ENCODE measurements at places on chromosomes 7 and 10.

- no peak for DNase-seq
- no peaks in the 10 kb centered on the region for H3K27me3 ChIP-seq
- peaks cover 12% of the 10 kb centered on the region for H3K4me1 ChIP-seq
- no peaks in the 10 kb centered on the region for H3K36me3 ChIP-seq
- H3K27ac ChIP-seq: peak overlapping the region; percentile 17
Observed at GRCh38 chr10:114810926-114811325, 10.7 kb upstream of the FHIP2A start.

GRCh38 chr10:122363311-122363710, 11.2 kb upstream of the PLEKHA1 start:
- H3K27me3 ChIP-seq: peaks cover 55% of the 10 kb centered on the region
- no peaks in the 10 kb centered on the region for H3K4me1 ChIP-seq
- H3K4me3 ChIP-seq: no peak overlapping the region
- no peak for DNase-seq

DNA sequence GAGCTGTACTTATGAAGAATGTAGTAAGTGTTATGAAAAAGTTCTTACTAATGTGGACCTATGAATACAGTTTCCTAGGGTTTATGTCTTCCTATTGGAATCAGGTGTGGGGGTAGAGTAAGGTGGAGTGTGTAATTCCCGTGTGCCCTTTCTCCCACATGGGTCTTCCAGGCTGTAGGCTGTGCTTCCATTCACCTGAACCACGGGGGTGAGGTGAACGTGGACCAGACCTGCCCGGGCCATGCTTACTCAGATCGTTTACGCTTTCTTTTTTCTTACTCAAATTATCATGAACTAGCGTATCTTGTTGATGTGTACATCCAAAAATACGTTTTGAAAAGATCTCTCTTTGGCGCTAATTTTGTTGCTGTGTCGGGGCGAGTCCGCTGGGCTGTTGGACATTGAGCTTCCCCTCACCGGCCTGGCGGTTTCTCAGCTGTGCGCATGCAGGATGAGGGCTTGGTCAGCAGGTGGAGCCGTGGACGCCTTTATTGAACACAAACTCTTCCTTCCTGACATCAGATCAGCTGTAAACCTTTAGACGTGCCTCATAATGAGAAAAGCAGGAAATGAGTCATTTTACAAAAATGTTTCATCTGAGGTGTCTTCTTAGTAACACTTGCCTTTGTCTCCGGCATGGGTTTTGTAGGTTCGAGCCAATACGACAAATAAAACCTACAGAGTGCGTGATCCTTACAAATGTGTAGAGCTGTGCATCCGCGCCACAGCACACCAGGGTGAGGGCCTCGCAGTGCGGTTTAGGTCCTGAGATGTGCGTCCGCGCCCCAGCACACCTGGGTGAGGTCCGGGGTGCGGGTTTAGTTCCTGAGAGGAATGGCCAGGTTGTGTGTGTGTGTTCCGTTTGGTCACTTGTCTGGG, 53.8 kb downstream of the WDR37 start:
- no peak overlapping the region for H3K4me3 ChIP-seq
- H3K27ac ChIP-seq: peak overlapping the region; percentile 81
- H3K27me3 ChIP-seq: no peaks in the 10 kb centered on the region
- peaks cover 13% of the 10 kb centered on the region for H3K4me1 ChIP-seq
- DNase-seq: peak; percentile 17

DNA sequence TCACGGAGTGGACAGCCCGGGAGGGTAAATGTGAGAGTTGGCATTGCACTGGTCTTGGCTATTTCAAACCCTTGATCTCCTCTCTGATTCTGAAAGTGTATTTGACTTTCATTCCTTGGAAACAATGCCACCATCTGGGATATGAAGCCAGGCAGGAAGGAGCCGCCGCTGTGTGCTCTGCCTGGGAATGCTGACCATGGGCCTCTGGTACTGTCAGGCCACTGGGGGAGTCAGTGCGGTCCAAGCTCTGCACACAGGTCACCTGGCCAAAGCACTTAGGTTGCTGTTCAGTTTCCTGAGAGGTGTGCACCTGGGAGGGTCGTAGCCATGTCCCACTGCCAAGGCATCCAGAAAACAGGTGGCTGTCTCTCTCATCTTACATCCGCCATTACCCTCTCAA, 68.5 kb upstream of the SHH start:
- H3K4me3 ChIP-seq: no peak overlapping the region
- no peak overlapping the region for H3K27ac ChIP-seq
- no peaks in the 10 kb centered on the region for H3K36me3 ChIP-seq

DNA sequence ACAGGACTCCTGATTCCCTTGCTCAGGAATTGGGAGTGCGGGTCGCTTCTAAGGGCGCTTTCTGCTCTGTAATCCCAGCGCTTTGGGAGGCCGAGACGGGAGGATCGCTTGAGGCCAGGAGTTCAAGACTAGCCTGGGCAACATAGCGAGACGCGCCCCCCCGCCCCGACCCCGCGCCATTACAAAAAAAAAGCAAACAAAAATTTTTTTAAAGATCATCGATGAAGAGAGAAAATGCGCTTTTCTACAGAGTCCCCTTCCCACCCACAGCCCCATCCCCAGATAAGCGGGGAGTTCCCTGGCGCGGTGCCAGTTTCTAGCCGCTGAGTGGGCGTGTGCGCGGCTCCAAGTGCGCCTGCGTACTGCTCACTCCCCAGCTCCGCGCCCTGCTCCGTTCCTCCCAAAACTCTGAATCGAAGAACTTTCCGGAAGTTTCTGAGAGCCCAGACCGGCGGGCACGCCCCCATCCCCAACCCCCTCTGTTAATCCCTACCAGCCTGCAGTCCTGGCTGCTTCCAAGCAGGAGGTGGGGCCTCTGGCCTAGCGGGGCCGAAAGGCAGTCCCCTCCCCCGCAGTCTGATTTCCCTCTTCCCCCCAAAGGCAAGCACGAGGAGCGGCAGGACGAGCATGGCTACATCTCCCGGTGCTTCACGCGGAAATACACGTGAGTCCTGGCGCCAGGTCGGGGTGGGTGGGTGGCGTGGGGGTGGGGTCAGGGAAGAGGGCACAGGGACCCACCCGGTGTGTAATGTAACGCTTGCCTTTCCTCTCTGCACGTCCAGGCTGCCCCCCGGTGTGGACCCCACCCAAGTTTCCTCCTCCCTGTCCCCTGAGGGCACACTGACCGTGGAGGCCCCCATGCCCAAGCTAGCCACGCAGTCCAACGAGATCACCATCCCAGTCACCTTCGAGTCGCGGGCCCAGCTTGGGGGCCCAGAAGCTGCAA, 1.0 kb downstream of the HSPB1 start:
- H3K27me3 ChIP-seq: no peaks in the 10 kb centered on the region
- no peaks in the 10 kb centered on the region for H3K36me3 ChIP-seq
- H3K4me1 ChIP-seq: peaks cover 5% of the 10 kb centered on the region
- peak overlapping the region; percentile 92 for H3K27ac ChIP-seq
- H3K4me3 ChIP-seq: peak overlapping the region; percentile 87

- H3K36me3 ChIP-seq: no peaks in the 10 kb centered on the region
- H3K27me3 ChIP-seq: peaks cover 45% of the 10 kb centered on the region
- no peak overlapping the region for H3K27ac ChIP-seq
- H3K4me3 ChIP-seq: no peak overlapping the region
- no peak for DNase-seq
- no peaks in the 10 kb centered on the region for H3K4me1 ChIP-seq
Observed at GRCh38 chr10:78782441-78782840, 286.3 kb upstream of the ZMIZ1 start.

DNA sequence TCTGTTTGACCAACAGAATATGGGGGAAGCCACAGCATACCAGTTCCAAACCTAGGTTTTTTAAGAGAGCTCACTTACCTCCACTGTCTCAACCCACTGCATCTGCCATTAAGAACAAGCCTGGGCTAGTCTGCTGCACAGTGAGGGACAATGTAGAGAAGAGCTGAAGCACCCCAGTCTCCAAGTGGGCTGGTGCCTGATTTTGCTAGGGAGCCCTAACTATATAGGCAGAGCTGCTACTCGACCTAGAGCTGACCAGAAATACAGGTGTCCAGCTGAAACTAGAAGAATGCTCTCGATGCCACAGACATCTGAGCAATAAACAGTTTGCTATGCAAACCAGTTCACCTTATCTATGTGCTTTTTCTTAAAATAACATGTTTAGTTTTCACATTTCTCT, 106.9 kb upstream of the BET1 start:
- no peaks in the 10 kb centered on the region for H3K36me3 ChIP-seq
- peaks cover 4% of the 10 kb centered on the region for H3K4me1 ChIP-seq
- H3K4me3 ChIP-seq: no peak overlapping the region
- H3K27ac ChIP-seq: peak overlapping the region; percentile 75

DNA sequence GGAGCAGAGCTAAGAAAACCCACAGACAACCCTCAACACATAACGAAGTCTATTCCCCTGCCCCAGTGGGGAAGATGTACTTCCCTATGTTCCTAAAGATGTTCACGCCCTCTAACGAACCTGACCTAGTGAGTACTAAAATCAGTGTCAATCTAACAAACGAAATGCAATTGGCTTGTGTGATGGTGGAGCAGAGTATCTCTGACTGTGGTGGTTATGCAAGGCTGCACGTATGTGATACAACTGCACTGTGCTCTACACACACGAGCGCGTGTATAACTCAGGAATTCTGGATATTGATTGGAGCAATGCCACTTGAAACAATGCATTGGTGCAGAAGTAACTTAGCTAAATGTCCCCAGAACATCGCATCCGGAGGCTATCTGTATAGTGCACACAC, 1.3 kb downstream of the ANKRD16 start:
- H3K4me3 ChIP-seq: peak overlapping the region; percentile 94
- H3K27me3 ChIP-seq: no peaks in the 10 kb centered on the region
- DNase-seq: no peak
- H3K36me3 ChIP-seq: peaks cover 5% of the 10 kb centered on the region
- H3K27ac ChIP-seq: no peak overlapping the region
- H3K4me1 ChIP-seq: peaks cover 39% of the 10 kb centered on the region

- DNase-seq: no peak
- H3K36me3 ChIP-seq: no peaks in the 10 kb centered on the region
- H3K27me3 ChIP-seq: no peaks in the 10 kb centered on the region
- H3K4me3 ChIP-seq: peak overlapping the region; percentile 74
- peaks cover 11% of the 10 kb centered on the region for H3K4me1 ChIP-seq
- H3K27ac ChIP-seq: peak overlapping the region; percentile 81
Observed at GRCh38 chr7:66099551-66100407, 14.9 kb upstream of the CRCP start.

DNA sequence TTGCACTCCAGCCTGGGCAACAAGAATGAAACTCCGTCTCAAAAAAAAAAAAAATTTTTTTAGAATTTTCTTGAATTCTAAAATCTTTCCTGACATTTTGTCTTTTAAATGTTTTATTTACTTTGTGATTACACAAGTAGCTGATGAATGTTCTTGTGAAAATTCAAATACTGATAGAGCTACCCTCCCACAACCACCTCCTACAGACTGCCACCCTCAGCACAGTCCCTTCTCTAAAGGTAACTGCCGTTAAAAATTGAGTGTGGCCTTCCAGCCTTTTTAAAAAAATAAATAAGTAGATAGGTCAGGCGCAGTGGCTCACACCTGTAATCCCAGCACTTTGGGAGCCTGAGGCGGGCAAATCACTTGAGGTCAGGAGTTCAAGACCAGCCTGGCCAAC, 15.1 kb downstream of the ENO4 start:
- no peak overlapping the region for H3K4me3 ChIP-seq
- DNase-seq: no peak
- H3K27ac ChIP-seq: no peak overlapping the region
- no peaks in the 10 kb centered on the region for H3K27me3 ChIP-seq

- H3K4me1 ChIP-seq: peaks cover 52% of the 10 kb centered on the region
- H3K27ac ChIP-seq: no peak overlapping the region
- no peaks in the 10 kb centered on the region for H3K27me3 ChIP-seq
- DNase-seq: no peak
- H3K36me3 ChIP-seq: peaks cover 13% of the 10 kb centered on the region
Observed at GRCh38 chr7:37107047-37107750, 341.5 kb downstream of the ELMO1 start.

- H3K4me3 ChIP-seq: peak overlapping the region; percentile 93
Observed at GRCh38 chr7:43584195-43584586, 1.3 kb downstream of the STK17A start.

GRCh38 chr7:36070230-36070629, 82.8 kb upstream of the EEPD1 start:
- H3K36me3 ChIP-seq: no peaks in the 10 kb centered on the region
- no peak overlapping the region for H3K27ac ChIP-seq
- DNase-seq: no peak
- peaks cover 27% of the 10 kb centered on the region for H3K27me3 ChIP-seq

DNA sequence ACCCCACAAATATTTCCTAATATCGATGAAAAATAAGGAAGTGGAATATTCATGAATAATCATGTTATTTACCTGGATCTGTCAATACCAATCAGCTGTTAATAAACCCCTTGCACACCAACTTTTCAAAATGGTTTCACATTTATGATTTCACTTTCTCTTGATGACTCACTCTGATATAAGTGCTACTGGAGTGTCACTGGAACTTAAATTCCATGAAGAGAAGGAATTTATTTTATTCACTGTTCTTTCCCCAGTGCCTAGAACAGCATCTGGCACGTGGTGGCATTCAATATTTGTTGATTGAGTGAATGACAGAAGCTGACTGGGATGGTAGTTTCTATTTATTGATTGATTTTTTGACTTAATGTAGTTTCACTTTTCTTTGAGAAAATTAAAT, 3.5 kb upstream of the ENO4 start:
- peaks cover 39% of the 10 kb centered on the region for H3K27me3 ChIP-seq
- H3K27ac ChIP-seq: no peak overlapping the region
- no peak overlapping the region for H3K4me3 ChIP-seq
- H3K36me3 ChIP-seq: no peaks in the 10 kb centered on the region

DNA sequence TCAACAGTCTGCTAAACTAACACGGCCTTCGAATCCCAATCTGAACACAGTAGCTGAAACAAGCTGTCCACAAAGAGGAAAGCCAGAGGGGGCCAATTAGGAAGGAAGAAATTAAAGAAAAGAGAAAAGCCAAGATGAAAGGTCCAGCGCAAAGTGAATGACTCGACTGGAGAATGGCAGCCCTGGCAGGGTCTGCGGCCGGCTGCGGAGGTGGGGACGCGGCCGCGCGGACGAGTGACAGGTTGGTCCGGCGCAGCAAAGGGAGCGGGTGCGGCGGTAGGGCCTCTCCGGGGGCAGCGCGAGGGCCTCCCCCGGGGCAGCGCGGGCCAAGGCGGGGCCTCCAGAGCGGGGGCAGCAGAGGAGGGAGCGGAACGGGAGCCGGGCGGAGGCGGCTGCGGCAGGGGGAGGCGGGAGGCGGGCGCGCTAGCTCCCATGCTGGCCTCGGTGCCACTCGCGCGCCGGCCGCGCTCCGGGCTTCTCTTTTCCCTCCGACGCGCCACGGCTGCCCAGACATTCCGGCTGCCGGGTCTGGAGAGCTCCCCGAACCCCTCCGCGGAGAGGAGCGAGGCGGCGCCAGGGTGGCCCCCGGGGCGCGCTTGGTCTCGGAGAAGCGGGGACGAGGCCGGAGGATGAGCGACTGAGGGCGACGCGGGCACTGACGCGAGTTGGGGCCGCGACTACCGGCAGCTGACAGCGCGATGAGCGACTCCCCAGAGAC, at the start of gene VWC2:
Gene VWC2, plus strand, starts transcription at position 421 of the 718 bp plus-strand sequence. CDS start 1,798 bp downstream, outside the sequence.
- peaks cover 77% of the 10 kb centered on the region for H3K27me3 ChIP-seq
- H3K27ac ChIP-seq: no peak within 1 kb of the TSS
- H3K4me1 ChIP-seq: peaks cover 7% of the 10 kb centered on the region
- DNase-seq: no peak

DNA sequence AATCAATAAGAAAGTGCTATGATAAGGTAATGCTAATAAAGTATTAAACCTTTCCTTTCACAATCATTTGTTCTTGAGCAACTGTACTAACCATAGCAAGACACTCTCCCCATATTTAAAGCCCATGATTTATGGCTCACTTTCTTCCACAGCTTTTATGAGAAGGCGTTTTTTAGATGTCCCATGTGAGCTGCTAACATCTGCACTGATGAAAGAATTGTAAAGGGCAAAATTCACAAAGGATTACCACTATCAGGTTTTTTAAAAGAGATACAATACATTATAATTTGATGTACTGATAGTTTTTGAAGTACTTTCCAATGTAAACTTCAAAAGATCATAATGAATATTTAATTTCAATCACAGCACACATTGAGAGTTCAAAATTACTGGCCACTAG, 75.7 kb downstream of the RNLS start:
- no peak overlapping the region for H3K4me3 ChIP-seq
- H3K27me3 ChIP-seq: no peaks in the 10 kb centered on the region

All from naive B cell (primary cell).